ENCODE measurements at places on chromosomes 3 and 15.

DNA sequence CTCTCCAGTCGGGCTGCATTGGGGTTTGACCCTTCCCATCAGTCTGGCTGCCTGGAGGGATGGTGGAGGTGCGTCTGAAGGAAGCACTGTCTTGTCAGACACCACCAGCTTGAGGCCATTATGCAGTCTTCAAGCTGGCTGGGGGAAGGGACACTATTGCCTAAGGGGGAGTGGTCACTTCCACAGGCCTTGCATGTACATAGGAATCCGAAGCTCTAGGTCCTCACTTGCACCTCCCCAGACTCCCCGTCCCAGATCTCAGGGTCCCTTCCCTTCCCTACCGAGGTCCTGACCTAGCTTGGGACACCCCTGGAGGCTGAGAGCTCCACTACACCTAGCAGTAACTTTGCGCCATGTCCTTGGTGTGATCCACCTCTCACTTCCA lies 48.6 kb upstream of the KLF13 start:
- peak; percentile 2 for DNase-seq

GRCh38 chr3:46865546-46865945 lies 2.3 kb upstream of the MYL3 start:
- DNase-seq: no peak

- no peak for DNase-seq
These were observed 18.6 kb downstream of the FGD5 start for GRCh38 chr3:14837186-14837877.

- no peak for DNase-seq
These were observed 584.4 kb upstream of the TBL1XR1 start for GRCh38 chr3:177781686-177782161.

DNA sequence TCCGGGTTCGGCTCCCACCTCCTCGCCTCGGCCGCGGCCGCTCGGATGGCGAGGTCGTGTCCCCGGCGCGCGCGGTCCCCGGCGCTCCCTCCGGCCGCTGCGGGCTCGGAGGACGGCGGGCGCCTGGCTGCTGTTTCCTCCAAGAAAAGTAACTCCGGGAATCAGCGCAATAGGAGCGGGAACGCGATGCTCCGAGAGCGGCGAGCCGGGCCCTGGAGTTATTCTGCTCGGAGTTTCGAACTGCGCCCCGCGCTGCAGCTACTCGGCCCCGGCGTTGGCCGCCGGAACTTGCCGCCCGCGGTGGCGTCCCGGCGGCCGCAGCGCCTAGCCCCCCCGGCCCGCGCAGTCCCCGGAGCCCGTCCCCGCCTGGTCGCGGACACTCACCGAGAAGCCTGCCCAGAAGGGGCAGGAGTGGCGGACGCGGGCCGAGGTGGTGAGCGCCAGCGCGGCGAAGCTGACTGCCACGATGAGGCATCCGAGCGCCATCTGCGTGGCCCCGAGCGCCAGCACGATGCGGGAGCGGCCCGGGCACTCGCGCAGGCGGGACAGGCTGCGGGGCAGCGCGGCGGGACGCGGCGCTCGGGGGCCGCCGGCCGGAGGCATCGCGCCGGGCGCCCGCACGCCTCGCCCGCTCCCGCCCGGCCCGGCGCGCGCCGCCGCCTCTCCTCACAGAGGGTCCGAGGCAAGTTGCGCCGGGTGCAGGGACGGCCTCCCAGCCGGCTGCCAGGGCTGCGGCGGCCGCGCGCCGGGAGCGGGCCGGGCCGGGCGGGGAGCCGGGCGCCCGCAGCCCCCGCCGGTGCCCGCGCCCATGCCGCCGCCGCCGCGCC lies 251.9 kb downstream of the TJP1 start:
- no peak for DNase-seq
